Stimulated activated CD4-positive, alpha-beta T cell treated with anti-CD3 and anti-CD28 coated beads, TNF-alpha, amount 100 ng/mL, for 1 hour (primary cell): ENCODE measurements at places on chromosomes 6 and 20.

- no peak for DNase-seq
These were observed 222.9 kb downstream of the UBE3D start for GRCh38 chr6:82842721-82843120.

- DNase-seq: no peak
These were observed 106.6 kb upstream of the SNX9 start for GRCh38 chr6:157716251-157716995.

DNA sequence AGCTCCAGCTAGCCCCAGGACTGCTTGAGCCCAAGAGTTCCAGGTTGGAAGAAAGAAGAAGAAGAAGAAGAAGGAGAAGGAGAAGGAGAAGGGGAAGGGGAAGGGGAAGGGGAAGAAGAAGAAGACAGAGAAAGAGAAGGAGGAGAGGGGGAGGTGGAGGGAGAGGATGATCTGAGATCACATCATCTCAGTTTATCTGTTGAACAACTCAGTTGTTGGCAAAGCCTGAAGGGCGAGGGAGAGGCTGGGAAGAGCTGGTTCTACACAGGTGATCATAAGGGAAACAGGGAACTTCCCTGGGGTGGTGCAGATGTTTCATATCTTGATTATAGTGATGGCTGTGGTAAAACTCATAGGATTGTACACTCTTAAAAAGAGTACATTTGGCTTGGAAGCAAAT lies 3.1 kb upstream of the RRBP1 start:
- no peak for DNase-seq

- no peak for DNase-seq
These were observed 174.9 kb downstream of the FRK start for GRCh38 chr6:115885636-115886366.
